ENCODE measurements at places on chromosomes 4 and X.

DNA sequence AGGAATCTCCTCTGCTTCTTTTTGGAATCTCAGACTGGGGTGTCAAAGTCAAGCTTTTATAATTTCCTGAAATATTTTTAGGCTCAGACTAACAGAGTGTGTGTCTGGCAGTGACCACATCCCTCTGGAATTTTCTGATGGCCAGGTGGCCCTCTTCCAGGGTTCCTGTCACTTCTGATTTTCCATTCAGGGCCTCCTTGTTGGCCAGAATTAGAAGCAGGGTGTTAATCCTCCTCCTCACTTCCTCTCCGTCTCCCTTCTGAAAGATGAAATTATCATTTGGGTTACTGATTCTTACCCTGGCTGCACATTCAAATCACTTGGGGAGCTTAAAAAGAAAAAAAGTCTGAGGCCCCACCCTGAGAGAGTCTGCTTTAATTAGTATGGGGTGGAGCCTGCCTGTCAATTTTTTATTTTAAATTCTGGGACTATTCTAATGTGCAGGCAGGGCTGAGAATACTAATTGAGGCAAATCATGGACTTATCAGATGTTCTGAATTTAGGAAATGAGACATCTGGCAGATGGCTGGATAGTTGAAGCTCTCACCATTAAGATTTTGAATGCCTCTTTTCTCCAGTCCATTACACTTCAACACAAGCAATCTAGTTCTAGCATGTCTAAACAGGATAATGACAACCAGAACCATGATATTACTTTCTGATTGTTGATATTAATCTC is 43.2 kb downstream of the HAND2 start:
- no peak for DNase-seq

DNA sequence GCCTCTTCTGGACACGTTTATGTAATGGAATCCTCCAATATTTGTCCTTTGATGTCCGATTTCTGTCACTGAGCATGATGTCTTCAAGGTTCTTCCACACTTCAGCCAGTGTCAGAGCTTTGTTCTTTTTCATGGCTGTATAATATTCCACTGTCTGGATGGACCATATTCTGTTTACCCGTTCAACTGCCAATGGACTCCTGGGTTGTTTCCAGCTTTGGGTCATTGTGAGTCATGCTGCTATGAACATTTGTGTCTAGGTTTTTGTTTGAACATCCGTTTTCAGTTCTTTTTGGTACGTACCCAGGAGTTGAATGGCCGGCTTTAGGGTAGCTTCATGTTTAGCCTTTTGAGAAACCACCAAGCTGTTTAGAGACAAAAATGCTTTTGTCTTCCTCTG is 93.2 kb downstream of the SHOX start:
- no peak for DNase-seq

DNA sequence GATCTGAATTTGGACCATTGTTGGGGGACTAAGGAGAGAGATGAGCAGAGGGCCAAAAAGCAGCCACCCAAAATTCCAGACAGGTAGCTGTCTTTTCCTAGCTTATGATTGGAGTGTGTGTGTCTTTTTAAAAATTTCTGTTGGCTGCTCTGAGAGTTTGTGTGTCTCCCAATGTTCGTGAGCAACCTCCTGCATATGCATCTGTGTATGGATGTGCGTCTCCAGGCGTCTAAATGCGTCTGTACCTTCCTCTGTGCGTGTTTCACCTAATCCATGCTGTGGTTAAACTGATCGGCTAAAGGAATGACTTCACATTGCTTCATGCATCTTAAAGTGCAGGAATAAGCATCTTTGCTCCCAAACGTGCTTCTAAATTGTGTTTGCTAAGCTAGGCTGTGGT is 65.5 kb upstream of the LAS1L start:
- no peak for DNase-seq

DNA sequence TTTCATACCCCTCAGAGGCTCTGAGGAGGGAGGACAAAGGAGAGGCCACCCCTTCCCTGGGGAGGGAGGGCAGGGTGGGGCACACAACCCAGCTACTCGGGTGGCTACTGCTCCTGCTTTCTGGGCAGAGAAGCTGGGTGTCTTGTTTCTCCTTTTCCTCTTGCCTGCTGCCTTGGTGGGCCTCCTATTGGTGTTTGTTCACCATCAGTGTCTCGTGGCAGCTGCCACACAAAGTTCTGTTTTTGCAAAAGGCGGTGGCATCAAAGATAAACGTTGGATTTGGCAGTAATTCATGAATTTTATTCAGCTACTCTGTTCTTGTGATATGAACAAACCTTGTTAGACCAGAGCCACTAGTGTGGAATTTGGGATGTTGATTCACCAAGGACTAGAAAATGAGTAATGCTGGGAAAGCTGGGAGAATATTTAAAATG is 153.0 kb upstream of the SCML1 start:
- DNase-seq, result no peak

DNA sequence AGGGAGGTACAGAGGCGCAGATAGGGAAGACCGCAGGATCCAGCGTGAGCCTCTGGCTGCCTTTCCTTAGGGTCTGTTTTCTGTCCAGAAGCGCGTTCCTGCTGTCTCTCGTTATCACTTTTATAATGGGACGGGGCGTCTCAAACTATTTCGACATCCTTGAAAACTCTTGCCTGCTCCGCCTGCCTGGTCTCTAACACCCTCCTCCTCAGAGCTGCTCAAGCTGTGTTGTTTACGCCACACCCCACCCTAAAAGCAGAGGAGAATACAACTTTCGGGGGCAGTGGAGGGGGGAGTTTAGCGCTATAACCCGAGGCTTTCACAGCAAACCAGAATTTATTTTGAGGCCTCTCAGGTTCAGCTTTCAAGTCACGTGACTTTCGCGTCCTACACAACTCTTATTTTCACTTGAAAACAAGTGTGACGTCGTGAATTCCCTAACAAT is 646 bp upstream of the FAM3A start:
- DNase-seq, result peak; percentile 31

GRCh38 chr4:13881892-13882291 is 254.4 kb upstream of the BOD1L1 start:
- DNase-seq, result no peak

DNA sequence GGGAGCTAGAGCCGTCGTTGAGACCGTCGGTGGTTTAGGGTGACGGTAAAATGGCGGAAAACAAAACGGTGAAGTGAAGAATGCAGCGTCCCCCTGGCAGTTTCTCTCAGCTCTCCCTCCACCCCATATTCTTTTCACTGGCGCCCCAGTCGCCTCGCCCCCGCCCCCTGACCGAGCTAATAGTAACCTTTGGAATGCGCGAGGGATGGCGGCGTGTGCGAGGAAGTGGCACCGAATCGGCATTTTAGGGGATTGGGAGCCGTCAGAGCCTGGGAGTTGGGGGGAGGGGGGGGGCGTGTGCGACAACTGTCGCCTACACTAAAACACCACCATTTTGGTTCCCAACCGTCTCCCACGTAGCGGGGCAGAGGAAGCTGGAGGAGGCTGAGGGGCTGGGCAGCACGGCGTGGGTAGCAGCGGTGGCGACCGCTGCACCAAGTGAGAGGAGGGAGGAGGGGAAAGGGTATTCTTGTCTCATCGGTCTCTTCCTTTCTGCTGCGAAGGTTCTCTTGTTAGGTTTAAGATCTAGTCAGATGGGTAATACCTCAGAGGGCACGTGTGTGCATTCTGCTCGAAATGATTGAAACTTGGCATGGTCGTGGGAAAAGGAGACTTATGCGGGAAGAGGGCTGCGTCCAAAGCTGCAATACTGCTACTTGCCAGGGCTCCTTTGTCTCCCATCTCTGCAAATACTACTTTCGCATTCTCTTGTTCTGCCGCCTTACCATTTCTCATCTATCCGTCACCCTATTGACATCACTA is 840 bp downstream of the ZNF711 start:
- no peak for DNase-seq

DNA sequence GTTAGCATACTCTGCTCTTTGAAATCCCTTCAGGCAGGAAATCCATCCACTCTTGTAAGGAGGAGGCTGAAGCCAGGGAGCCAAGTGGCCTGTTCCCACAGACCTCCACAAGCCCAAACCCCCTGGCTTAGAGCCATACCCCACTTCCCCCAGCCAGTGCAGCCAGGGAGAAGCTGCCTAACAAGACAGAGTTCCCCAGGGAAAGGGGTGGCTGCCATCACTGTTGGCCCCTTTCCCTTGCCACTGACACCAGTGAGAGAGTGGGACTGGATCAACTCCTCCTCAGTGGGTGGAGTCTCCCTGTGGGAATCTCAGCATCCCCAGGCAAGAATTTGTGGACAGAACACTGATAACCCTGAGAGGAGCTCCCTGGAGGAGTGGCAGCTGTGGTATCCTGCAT is 389.4 kb downstream of the PABPC4L start:
- DNase-seq, result no peak

DNA sequence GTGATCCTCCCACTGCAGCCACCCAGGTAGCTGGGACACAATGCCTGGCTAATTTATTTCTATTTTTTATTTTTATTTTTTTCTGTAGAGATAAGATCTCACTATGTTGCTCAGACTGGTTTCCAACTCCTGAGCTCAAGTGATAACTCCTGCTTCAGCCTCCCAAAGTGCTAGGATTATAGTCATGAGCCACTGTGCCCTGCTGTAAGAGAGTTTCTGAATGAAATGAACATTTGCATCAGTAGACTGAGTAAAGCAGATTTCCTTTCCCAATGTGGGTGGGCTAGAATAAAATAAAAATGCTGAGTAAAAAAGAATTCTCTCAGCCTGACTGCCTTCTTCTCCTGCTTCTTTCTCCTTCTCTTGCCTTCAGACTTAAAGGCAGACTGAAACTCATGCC is 555.4 kb upstream of the PITX2 start:
- no peak for DNase-seq

DNA sequence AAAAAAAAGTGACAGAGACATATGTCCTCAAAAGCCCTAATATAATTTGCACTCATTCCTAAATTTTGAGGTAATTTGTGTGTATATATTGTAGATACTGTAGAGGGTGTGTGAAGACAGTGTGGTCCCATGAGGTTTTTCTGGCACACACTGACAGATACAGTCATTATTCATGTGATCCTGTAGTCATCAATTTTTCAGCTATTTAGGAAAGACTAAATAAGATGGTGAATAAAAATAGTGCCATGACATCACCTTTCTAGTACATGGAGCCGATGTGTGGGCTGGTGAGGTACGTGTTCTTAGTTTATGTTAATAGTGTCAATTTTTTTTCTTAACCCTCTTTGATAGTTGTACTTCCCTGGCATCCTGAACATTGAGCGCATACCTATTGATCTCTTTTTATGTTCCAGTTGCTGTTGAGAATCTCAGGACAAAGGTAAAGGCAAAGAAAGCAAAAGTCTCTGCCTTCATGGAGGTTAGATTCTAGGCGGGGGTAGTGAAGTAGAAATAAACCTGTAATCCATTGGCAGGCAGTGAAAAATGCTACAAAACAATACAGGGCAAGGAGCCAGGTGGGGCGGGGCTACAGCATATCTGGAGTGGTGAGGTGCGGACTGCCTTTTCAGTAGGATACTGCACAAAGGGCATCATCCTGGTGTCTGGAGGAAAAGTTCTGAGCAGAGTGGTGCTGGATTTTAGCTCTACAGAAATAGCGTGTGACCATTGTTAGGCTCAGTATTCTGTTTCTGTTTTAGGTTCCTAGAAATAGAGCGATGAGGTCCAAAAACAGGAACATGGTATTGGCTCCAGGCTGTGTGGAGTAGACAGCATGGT is 93.8 kb downstream of the ARHGAP10 start:
- DNase-seq, result no peak

DNA sequence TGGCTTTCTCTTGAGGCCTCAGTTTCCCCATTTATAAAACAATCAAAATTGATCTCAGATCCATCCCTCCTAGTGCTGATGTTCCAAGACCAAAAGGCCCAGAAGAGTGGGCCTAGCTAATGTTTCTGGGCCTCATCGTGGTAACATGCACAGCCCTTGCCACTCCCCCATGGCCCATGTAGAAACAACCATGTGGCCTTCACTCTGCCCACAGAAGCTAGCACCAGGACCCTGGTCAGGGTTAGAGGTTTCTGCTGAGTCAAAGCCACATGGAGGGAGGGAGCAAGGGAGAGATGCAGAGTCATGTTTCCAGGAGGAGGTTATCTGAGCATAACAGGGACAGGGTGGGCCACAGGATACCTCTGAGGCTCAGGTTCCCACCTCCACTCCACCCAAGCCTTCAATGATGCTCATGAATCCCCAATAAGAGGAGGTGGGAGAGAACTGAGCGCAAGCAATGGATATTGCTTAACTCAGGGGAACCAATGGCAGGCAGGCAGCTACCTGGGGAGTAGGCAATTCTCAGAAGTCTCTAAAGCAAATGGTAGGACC is 16.9 kb downstream of the OTUD5 start:
- DNase-seq, result no peak

DNA sequence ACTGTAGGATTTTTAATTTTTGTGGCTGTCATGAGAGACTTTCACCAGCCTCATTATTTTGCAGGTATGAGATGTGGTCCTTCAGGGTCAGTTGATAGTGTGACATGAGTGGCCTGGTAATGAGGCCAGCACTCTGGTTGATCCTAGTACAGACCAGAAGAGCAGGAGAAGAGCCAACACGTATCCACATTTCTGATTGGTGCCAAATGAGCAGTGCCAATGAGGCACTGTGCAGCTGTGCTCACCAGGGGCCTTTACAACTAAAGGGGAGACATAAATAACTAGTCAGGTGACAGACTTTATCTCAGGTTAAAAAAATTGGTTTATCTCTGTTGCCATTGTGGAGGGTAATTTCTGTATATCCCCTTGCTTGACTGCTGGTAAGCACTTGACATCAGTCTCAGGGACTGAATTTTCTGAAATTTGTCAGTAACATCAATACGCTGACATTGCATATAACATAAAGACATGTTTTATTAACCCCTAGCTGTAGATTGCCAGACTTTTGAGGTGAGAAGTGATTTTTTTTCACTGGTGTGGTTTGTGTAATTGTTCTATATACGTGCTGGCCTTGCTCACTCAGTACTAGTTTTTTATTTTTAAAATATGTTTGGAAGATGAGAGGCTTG is 101.2 kb downstream of the AFF1 start:
- no peak for DNase-seq

- no peak for DNase-seq
These were observed 28.4 kb downstream of the HAND2 start for GRCh38 chr4:173501592-173502150.

- no peak for DNase-seq
These were observed 190.6 kb downstream of the CPXCR1 start for GRCh38 chrX:88937616-88938015.

GRCh38 chr4:72494156-72494555 is 74.9 kb downstream of the ADAMTS3 start:
- no peak for DNase-seq

- no peak for DNase-seq
These were observed 71.6 kb upstream of the INPP4B start for GRCh38 chr4:142917678-142918077.

DNA sequence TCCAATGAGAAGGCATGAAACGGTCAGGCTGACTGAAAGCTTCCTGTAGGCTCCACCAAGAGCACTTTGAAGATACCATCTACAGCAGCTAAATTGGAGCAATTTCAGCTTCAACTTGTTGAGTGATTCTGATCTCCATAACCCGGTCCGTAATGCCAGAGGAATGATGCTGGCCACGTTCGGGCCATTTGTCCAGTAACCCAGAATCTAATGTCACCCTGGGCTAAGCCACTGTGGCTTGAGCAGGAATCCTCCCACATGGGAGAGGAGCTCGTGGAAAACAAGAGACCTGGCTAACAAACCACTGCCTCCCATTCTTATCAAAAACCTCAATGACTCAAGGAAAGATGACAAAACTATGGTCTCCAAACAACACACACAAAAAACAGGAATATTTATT is 14.2 kb upstream of the TCEAL4 start:
- no peak for DNase-seq

GRCh38 chr4:181323061-181323460 is 920.1 kb upstream of the TENM3 start:
- DNase-seq, result no peak
